NCI-H2171 (cell line): ENCODE measurements at places on chromosomes 2 and 18.
A peak's percentile ranks its signal among the peaks of the same experiment; 100 is the strongest.

- DNase-seq: no peak
Measured at GRCh38 chr2:68359889-68360288, 5.2 kb upstream of the PLEK start.

GRCh38 chr18:66168685-66169235, 417.9 kb downstream of the CDH7 start:
- DNase-seq: peak; percentile 58

- DNase-seq: no peak
Measured at GRCh38 chr2:108267101-108267500, 21.6 kb upstream of the SULT1C2 start.

GRCh38 chr2:231190531-231191197, 7.8 kb upstream of the ARMC9 start:
- no peak for DNase-seq

GRCh38 chr2:64876137-64876647, 113.0 kb upstream of the SLC1A4 start:
- peak; percentile 11 for DNase-seq

DNA sequence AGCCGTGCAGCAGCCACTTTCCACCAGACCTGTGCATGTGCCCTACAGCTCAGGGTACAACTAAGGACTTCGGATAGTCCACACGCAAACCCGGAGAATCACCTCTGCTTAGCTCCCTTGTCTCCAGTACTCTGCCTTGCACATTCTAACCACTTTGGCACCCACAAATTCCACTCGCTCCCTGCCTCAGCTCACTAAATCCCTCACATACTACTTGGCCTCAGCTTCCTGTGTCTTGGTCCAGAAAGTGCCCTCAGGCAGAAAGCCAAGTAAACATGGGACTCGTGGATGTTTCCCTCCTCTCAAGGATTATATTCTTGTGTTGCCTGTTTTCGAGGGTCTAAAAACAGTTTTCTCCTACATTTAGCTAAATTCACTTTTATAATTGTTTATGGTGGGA, 157.8 kb upstream of the DAPL1 start:
- DNase-seq: no peak

DNA sequence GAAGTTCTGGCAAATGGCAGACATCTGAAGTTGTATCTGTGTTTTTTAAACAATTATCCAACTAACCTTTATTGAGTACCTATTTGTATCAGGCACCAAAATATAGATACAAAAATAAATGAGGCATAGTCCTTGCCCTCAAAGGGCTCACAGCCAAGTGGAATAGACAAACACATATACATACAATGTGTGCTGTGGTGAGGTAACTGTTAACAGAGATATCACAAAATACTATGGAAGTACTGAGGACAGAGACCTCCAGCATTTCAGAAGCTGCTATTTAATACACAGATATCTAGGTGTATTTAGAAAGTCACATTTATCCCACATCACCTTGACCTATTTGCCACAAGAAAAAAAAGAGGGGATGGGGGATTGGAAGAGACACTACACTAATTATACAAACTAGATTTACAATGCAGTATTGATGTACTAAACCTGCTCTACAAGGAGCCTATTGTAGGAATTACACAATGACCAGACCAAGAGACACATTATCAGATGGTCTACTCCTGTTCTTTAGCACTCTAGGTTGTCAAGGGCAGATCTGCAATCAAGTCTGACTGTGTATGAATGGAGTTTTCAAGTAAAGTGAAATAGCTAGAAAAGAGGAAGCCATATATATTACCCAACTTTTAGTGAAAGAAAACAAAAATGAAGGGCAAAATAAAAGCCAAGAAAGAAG, 62.2 kb downstream of the SPIRE1 start:
- no peak for DNase-seq

DNA sequence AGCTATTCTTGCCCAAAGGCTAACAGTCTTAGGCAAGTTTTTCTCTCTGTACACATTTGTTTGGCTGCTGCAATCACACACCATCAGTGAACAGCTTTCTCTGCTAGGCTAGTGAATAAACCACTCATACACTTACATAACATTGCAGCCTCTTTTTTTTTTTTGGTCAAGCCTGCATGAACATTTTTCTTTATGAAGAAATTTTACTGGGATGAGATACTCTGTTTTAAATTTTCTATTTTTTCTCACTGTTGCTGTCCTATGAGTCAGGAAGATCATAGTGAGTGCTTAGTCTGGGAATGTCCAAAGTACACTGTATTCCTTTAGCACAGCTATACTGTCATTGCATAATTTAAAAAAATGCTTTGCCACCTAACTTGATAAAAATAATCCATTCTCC, 58.5 kb downstream of the ROCK1 start:
- no peak for DNase-seq

GRCh38 chr2:43874776-43875451, 36.1 kb downstream of the ABCG8 start:
- no peak for DNase-seq

- no peak for DNase-seq
Measured at GRCh38 chr18:32276906-32277305, 87.1 kb downstream of the MEP1B start.

- DNase-seq: no peak
Measured at GRCh38 chr2:61425605-61426155, 45.2 kb downstream of the USP34 start.

- DNase-seq: no peak
Measured at GRCh38 chr2:196420143-196420542, 219.4 kb upstream of the CCDC150 start.

GRCh38 chr2:233032551-233033320, at the start of gene NEU2:
TSS of gene NEU2 (plus strand) at chr2:233032672. CDS start at chr2:233032672, 0 bp downstream.
- DNase-seq: no peak

GRCh38 chr2:239598732-239599090, 197.9 kb upstream of the HDAC4 start:
- DNase-seq: no peak

GRCh38 chr18:67957684-67958083, 441.2 kb upstream of the DSEL start:
- no peak for DNase-seq

GRCh38 chr2:140307532-140307931, 1527.3 kb upstream of the NXPH2 start:
- DNase-seq: no peak

DNA sequence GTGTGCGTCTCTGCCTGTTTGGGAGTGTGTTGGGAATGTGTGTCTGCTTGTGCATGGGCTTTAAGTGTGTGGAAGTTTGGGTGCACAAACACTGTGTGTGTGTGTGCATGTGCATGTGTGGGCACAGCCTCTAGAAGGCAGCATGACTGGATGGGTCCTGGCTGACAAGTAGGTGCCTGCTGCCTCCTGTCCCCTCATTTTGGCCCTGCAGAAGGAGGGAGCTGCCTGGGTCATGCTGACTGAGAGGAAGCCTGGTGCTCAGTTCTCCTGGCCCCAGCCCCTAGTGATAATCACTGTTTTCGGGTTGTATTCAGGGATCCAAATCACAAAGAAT, 34.1 kb downstream of the GLI2 start:
- DNase-seq: no peak

DNA sequence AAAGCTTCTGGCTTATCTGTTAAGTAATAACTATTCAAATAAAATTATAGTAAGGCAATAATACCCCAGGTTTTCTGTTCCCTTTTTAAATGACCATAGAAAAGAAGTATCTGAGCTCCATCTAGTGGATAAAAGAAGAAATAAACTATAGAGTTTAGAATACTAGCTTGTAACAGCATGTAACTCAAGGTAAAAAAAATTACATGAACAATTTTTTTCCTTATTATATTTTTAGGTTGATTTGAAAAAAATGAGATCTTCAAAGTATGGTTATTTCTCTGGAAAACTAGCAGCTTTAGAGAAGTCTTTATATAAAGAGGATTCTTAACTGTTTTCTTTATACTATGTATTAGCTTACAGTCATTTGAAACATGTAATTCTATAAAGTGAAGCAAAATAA, 58.1 kb downstream of the NCKAP1 start:
- peak; percentile 23 for DNase-seq

DNA sequence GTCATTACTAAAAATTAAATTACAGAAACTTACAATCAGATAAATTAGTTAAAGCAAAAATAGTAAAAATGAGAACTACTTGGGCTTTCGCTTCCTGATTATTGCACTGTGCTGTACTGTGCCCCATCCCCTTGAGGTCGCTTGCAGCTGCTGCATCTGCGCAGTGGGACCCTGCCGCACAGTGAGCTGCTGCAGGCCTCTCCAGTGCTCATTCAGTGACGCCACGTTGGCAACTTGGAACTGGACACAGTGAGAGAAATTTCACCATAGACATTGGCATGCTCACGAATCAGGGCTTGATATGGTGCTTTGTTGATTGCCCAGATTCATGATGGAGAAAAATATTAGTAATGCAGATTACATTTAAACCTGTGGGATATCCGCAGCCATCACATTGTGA, 290.8 kb upstream of the MYT1L start:
- DNase-seq: no peak

GRCh38 chr2:154961676-154962075, 263.2 kb downstream of the KCNJ3 start:
- no peak for DNase-seq

DNA sequence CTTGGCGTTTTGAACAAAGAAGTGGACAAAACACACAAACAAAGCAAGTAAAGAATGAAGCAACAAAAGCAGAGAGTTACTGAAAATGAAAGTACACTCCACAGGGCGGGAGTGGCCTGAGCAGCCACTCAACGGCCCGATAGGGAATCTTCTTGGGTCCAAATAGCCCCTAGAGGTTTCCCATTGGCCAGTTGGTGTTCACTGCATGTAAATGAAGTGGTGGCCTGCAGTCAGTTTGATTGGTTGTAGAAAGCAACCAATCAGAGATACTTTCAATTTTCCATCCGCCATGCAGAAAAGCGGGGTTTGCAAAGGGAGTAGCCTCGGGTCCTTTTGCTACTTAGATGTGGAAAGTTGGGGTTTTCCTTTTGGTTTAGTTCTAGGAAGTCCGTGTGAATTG, 31.6 kb downstream of the CYBRD1 start:
- DNase-seq: no peak

DNA sequence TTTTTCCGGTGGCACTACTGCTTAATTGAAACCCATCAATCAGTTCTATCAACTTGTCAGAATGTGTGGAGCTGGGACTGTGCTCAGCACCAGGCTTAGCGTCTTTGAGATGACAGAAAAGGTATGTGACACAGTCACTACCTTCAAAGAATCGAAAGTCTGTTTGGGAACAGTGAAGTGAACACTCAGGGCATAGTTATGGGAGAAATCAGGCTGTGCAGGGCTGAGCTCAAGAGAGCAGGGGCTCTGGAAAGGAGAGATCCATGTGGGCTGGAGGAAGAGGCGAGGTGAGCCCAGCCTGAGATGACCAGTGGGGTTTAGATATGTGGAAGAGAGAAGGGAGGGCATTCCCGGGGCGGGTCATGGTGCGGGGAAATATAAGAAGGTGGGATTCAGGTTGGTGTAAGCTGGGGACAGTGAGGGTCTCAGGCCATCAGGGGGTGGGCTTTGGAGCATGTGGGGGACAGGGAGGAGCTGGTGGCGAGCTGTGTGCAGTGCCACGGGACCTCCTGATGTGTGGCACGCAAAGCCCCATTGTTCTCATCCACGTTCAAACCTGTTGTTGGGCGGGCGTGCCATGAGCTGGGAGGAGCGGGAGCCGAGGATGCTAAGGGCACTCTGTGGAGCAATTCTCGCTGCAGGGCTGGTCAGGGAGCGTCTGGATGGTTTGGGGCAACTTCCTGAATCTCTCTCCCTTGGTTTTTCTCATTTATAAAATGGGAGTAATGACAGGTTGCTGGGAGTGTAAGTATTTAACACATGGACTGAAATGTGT, 72.5 kb downstream of the VAPA start:
- no peak for DNase-seq

- no peak for DNase-seq
Measured at GRCh38 chr2:286774-287392, 1.0 kb downstream of the ALKAL2 start.

- DNase-seq: no peak
Measured at GRCh38 chr2:54290356-54291025, 34.5 kb upstream of the TSPYL6 start.

DNA sequence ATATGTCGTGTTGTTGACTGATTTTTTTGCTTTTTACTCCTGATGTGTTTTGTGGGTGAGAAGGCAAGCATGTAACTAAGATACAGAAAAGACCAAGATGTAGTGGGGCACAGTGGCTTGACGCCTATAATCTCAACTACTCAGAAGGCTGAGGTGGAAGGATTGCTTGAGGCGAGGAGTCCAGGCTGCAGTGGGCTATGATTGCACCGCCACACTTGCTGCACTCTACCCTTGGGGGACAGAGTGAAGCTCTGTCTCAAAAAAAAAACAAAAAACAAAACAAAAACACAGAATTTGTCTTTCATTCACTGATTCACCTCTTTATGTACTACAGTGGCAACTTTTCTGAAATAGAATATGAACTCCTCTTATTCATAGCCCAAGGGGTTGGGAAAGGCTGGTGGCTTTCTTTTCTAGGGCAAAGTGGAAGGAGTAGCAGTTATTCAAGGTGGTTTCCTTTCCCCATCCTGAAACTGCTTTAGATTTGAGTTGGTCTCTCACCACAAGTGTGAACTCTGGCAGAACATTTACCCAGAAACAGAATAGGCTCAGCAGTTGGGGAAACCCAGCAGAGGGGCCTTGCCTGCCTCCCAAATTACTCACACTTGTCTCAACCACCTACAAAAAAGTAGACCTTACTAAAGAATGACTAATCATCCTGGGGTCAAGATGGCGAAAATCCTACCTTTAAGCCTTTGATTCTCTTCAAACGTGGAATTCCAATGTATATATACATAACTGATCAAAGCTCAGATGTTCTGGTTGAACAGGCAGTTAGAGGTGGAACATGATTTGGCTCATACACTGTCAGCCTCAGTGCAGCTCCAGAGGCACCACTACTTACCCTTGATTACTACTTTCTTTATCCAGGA, 6.5 kb downstream of the TANK start:
- no peak for DNase-seq

DNA sequence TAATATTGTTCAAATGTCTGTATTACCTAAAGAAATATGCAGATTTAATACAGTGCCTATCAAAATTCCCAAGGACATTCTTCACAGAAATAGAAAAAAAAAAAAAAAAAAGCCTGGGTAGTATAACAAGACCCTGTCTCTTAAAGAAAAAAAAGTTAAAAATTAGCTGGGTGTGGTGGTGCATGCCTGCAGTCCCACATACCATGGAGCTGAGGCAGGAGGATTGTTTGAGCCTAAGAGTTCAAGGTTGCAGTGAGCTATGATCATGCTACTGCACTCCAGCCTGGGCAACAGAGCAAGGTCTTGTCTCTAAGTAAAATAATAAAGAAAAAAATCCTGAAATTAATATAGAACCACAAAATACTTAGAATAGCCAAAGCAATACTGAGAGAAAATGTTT, 51.9 kb downstream of the SLC16A14 start:
- no peak for DNase-seq

- DNase-seq: peak; percentile 40
Measured at GRCh38 chr18:7567474-7568425, 634 bp downstream of the PTPRM start.

- DNase-seq: no peak
Measured at GRCh38 chr2:134365356-134365755, 111.5 kb downstream of the MGAT5 start.

- DNase-seq: no peak
Measured at GRCh38 chr2:155023674-155024073, 325.2 kb downstream of the KCNJ3 start.

DNA sequence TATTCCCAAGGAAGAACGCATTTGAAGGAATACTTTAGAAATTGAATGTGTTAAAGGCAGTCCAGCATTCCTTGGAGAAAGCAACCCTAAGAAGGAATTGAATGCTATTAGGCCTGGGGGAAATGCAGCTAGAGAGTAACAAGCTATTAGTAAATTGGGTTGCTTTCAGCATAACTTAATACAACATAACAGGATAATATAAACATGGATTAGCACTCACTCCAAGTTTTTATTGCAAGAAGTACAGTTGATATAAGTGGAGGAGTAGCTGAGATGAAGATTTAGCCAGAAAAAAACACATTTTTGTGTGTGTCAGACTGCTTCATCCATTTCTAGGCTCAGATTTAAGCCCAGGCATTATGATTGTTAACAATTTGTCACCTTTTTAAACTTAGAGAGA, 314.6 kb downstream of the MEIS1 start:
- DNase-seq: no peak
